GM18507 (cell line): ENCODE measurements at places on chromosomes 3 and 15.

DNA sequence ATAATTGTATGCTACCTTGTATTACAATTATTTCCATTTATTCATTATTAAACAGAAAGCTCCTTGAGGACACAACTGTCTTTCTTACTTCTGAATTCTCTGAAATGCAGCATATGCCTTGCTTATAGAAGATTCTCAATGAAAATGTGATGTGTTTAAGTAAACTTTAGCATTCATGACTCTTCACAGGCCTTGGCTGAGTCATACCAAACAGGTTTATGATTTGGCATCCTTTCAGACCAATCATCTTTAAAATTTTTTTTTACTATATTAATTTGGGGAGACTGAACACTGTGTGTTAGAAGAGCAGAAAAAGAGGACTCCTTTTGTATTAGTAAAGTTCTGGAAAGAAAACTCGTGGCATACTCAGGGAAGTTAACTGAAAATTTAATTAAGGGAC is 6.4 kb upstream of the GALK2 start:
- DNase-seq: no peak

GRCh38 chr3:185021256-185021655 is 131.6 kb downstream of the C3orf70 start:
- no peak for DNase-seq

DNA sequence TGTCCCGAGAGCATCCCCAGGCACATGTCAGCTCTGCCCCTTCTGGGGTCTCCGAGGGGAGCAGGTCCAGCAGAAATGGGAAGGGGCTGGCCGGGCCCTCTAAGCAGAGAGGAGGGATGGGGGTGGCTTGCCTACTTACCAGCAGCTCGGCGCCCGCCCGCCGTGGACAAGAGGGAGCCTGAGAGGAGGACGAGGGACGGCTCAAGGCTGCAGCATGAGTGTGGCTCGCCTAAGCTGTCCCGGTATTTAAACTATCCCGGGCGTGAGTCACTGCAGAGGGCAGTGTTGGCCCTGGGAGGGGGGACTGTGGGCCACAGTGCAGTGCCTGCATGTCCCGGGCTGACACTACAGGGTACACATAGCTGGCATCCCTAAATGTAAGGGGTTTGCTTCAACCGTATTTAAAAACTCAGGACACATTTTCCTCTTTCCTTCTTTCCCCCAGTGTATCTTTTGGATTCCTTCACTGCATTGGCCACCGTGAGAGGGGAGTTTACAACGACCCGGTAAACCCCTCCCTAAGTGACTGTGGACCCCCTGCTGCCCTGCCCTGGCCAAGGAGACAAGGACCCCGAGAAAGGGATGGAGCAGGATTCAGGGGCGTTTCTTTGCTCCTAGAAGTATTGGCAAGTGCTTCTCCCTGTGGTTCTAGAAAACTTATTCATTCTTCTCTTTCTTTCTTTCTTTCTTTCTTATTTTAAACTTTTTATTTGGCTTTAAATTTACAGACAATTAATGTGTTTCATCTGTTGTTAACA is at the start of gene LRRC15:
Gene LRRC15, minus strand, starts transcription at position 222 of the 758 bp plus-strand sequence. CDS start 8,700 bp downstream, outside the sequence.
- no peak for DNase-seq

- DNase-seq: no peak
Measured at GRCh38 chr3:61627768-61628185, 66.4 kb downstream of the PTPRG start.

DNA sequence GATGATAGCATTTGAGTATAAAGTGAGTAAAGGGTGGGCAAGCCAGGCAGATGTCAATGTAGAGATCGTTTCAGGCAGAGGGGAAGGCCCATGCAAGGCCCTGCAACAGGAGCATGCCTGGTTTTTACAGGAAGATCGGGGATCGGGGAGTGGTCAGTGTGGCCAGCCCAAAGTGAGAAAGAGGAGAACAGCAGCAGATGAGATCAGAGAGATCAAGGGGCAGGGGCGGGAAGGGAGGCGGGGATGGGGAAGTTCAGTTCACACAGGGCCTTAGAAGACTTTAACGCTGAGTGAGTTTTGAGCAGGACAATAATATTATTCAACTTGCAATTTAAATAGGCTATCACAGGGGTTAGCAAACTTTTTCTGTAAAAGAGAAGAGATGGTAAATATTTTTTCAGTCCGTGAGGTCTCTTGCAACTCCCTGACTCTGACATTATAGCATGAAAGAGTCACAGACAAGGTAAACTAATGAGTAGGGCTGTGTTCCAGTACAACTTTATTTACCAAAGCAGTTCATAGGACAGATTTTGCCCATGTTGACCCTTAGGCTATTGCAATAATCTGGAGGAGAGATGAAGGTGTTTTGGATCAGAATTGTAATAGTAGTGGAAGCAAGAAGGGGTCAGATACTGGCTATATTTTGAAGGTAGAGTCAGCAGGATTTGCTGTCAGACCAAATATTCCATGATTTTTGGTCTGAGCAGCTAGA is 12.4 kb upstream of the CD47 start:
- no peak for DNase-seq

GRCh38 chr15:65255486-65256140 is 31.1 kb downstream of the PARP16 start:
- DNase-seq: no peak

DNA sequence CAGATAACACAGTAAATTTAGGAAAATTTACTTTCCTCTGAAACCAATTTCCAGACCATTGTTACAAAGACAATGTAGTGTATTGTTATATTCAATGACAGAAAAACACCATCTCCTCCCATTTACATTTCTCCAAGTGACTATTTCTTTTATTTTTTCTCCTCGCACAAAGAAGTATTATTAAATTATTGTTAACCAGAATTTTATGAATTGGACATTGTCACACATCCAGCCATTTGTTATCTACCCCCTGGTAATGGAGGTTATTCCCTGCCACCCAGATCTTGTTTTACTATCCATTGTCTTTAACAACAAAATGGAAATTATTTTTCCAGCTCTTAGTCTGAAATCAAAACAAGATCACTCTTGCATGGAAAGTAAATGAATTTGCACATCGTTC is 511.3 kb downstream of the FGF12 start:
- no peak for DNase-seq

DNA sequence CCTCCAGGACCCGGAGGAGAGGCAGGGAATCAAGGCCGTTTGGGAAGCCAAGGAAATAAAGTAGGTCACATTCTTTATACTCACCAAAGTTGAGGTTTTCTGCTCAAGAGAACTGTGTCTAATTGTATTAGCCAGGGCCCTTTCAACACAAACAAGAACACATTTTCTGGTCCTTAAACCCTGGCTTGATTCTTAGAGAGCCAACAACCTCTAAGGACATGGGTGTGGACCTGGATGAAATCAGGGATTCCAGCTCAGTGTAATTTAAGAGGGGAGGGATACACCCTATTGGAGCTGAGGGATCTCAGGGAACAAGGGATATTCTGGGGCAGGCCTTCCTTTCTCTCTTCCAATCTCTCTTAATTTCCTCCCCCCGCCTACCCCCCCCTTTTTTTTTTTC is 104.8 kb downstream of the COL6A6 start:
- no peak for DNase-seq

DNA sequence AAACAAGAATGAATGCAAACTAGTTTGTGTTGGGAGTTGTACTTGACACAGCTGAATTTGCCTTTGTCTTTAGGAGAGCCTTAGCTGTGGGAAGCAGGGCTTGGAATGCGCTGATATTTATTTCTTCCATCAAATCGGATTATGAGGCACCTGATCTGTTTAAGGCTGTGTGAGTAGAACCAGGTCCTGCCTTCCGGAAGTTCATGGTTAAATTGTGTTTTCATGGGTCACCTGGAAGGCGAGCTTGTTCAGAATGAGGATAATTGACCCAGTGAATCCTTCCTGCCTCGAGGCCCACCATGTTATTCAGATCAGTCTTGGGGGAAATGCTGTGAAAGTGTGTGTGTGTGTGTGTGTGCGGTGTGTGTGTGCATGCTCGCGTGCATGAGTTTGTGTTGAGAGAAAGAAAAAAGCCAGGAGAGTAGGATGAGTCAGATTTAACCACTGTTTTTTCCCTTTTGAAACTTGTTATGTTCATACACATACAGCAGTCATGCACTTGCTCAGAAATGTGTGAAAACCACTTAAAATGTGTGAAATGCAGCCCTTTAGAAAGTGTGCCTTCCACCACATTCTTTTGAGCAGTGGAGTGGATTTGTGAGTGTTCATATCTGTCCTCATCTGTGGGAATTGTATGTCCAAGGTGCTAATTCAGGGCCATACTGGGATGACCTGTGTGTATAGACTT is 36.7 kb downstream of the SMAD3 start:
- DNase-seq: no peak

DNA sequence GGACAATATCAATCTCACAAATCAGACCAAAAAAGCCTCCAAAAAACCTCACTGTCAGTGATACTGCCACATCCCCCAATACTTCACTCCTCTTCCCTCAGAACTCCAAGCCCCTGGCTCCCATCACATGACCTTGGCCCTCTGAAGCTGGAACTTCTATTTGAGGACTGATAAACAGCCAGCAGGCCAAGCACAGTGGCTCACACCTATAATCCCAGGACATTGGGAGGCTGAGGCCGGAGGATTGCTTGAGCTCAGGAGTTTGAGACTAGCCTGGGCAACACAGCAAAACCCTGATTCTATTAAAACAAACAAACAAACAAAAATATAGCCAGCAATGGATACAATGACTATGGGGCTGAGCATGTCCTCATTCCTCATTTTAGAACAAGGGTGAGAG is 55.2 kb downstream of the MAP4 start:
- no peak for DNase-seq

- no peak for DNase-seq
Measured at GRCh38 chr15:40349163-40349562, 1.7 kb upstream of the PHGR1 start.

GRCh38 chr15:74613953-74614743 is 1.5 kb upstream of the CLK3 start:
- no peak for DNase-seq

DNA sequence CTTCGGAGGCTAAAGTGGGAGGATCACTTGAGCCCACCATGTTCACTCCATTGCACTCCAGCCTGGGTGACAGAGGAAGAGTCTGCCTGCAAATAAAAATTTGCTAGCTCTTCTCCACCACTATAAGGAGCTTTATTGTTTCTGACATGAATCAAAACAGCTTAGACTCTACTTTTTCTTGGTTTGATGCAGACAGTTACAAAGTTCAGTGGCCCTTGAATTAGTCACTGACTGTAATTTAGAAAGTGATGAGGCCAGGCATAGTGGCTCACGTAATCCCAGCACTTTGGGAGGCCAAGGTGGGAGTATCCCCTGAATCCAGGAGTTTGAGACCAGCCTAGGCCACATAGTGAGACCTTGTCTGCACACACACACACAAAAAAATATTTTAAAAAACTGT is 172.4 kb upstream of the CGNL1 start:
- DNase-seq: no peak

DNA sequence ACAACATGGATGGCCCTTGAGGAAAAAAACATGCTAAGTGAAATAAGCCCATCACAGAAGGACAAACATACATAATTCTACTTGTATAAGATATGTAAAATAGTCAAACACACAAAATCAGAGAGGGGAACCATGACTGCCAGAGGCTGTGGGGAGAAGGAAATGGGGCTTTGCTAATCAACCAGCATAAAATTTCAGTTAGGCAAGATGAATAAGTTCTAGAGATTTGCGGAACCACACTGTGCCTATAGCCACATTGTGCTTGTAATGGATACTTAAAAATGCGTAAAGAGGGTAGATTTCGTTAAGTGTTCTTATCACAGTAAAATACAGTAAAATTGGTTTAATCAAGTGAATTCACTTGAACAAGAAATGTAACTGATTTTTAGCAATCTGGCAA is 33.7 kb upstream of the SPTBN5 start:
- DNase-seq: no peak

- DNase-seq: no peak
Measured at GRCh38 chr15:27770769-27771554, 328.2 kb downstream of the OCA2 start.

GRCh38 chr3:192091831-192092230 is 630.9 kb downstream of the PYDC2 start:
- DNase-seq: no peak

DNA sequence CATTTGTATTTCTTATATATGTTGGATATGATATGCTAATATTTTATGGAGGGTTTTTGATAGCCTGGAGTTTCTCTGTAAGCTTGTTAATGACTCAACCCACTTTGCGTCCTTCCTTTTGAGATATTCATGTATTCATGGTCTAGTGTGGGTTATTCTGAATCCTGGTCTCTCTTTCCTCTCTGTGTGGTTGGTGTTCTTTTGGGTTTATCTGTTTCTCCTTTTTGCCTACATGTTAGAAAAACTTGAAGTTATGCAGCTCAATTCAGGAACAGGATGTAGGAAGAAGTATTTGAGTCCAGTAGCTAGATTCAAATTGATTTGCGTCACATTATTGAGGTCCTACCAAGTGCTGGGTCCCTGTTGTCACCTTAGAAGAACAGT is 28.1 kb downstream of the CMTM7 start:
- no peak for DNase-seq

GRCh38 chr3:101938262-101938847 is 89.0 kb downstream of the NFKBIZ start:
- DNase-seq: no peak

- no peak for DNase-seq
Measured at GRCh38 chr3:139838269-139838957, 96.6 kb upstream of the CLSTN2 start.

GRCh38 chr3:126546013-126546412 is 12.7 kb downstream of the C3orf22 start:
- DNase-seq: no peak

DNA sequence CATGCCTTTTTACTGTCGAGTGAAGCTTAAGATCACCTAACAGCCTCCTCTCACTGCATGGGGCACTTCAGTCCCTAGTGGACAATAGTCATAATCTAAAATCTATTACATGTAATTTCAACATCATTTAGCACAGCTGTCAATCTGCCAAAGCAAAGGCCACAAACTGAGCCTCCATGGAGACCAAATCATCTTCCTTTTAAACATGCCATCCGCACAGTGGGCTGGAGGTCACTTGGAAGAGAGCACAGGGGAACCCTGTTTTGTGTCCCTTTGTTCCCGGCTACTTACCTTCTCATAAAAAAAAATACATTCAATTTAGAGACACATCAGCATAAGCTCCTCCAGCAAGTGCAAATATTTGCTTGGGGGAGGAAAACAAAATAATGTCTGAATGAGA is 167.3 kb downstream of the SQOR start:
- no peak for DNase-seq
